Urothelium cell line (cell line): ENCODE measurements at places on chromosomes 4 and X.

- no peak for DNase-seq
These were observed 14.8 kb upstream of the SPON2 start for GRCh38 chr4:1187182-1187581.

DNA sequence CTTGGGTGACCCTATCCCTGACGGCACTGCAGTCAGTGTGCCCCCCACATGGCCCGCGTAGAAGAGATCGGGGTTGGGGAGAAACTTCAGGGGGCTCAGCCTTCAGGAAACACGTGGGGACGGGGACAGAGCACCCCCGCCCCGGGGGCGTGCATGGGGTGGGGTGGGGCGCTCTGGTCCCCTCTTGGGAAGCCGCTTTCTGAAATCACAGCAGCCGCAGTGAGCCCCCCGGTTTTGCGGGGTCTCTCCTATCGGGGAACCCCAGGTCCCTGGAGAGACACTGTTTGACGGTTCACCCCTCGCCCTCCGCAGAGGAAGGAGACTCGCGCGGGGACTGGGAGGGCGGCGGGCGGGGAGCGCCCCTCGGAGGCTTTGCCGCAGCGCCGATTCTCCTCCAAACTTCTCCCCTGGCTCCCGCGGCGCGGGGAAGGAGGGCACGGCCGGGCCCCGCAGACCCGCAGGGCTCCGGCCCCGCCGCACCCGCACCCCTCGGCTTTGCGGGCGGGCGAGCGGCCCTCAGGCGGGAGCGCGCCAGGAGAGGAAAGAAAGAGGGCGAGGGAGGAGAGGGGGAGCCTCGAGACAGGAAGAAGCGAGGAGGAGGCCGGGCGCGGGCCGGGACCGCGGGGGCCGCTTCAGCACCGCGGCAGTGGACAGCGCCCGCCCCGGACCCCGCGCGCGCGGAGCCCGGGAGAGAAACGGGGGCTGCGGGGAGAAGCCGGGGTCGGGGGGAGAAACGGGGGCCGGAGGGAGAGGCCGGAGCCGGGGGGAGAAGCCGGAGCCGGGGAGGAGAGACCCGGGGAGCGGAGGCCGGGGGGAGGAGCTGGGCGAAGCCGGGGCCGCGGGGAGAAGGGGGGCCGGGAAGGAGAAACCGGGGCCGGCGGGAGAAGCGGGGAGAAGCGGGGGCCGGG lies 612 bp downstream of the CPLX1 start:
- DNase-seq, result peak; percentile 54

DNA sequence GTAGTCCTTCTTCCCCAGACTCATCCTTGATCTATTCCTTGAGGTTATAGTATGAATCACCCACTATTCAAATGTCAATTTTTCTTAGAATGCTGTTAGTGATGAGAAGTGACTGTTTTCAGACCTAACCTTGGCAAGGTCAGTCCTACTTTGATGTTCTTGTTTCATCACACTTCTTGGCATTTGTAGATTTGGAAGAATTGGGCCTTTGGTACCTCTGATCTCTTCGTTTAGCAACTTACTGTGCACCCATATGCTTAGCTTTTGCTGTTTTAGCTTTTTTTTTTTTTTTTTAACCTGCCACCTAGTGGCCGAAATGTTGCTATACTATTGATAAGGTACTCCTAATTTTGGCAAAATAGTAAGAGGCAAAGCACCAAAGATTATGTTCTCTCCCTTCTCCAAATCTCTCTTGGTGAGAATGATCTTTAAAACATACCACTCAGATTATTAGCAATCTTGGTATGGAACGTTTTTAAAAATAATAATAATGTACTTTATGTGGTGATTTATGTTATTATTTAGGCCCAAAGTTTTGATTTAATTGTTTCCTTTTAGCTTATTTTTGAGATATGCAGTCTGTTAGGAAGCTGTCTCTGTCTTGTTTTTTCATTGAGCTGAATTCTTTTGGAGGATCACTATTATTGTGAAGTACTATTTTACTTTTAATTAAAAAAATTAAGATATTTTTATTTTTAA lies 16.6 kb downstream of the DCK start:
- DNase-seq, result peak; percentile 48

GRCh38 chrX:123736333-123736921 lies 3.6 kb upstream of the THOC2 start:
- DNase-seq, result no peak

GRCh38 chr4:18113710-18114331 lies 92.3 kb upstream of the LCORL start:
- no peak for DNase-seq

DNA sequence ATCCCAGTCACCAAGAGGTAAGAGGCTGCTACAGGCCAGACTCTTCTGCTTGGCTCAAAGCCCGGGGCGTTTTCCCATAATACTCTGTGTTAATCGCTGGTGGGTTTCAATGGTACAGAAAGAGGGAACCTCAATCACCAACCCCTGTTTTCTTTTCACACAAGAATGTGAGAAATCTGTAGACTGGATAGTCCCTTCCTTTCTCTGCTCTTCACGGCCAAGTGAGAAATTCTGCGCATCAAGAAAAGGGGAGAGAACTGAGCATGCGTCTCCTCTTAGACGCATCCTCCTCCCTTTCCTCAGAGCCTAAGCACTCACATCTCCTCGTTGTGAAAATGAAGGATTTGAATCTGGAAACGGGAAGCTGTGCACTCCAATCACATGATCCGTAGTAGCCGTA lies 64.7 kb downstream of the CLNK start:
- DNase-seq, result no peak

DNA sequence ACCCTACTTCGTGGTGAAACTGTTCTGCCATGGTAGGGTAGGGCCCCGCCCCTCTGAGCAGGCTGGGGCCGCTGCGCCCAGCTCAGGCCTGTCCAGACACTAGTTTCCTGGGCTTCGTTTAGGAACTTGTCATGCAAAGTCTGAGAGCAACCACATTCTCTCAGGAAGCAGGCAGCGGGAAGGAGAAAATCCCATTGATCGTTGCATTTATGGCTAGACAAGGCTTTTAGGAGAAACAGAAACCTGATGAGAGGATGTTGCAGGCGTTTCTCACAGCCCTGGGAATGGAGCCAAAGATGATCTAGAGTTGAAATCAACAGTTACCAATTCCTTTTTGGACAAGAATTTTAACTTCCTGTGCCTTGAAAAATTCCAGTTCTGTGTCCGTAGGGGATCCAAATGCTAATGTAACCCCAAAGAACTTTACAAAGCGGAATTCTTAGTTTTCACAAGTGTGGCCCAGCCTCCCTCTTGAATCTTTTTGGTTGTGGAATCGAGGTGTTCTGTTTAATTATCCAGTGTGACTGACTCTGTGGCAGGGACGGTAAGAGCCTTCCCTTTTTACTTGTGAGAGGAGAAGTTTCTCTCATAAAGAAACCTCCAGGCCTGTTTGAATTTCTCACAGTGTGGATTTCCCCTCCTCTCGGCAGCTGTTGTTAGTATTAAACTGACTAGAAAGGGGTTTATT lies 4.5 kb upstream of the CXCL9 start:
- no peak for DNase-seq

DNA sequence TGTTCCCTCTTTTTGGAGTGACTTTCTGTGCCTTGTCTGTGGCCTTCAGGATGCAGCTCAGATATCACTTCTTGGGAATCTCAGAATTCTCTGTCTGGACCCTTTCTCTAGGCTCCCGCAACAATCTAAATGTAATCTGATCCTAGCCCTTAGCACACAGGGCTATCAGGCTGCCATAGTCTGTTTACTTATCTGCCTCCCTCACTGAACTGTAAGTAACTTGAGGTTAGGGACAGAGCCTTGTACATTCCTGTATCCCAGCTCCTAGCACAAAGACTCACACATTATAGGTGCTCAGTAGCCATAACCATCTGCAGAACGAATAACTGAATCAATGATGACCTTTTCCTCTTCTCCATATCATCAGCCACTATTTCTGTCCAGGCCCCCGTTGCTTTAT lies 69.5 kb downstream of the RTL9 start:
- no peak for DNase-seq

- peak; percentile 83 for DNase-seq
These were observed 116.0 kb downstream of the SOWAHB start for GRCh38 chr4:76781698-76782595.

DNA sequence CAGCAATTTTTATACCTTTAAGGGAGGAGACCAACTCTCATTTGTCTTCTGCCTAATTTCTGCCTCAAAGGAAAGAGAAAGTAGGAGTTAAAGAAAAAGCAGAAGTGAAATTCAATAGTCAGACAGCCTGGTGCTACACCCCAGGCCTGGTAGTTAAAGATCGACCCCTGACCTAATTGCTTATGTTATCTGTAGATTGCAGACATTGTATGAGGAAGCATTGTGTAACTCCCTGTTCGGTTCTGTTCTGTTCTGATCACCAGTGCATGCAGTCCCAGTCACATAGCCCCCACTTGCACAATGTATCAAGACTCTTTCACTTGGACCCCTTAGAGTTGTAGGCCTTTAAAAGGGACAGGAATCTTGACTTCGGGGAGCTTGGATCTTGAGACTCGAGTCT lies 335.9 kb upstream of the AR start:
- no peak for DNase-seq

DNA sequence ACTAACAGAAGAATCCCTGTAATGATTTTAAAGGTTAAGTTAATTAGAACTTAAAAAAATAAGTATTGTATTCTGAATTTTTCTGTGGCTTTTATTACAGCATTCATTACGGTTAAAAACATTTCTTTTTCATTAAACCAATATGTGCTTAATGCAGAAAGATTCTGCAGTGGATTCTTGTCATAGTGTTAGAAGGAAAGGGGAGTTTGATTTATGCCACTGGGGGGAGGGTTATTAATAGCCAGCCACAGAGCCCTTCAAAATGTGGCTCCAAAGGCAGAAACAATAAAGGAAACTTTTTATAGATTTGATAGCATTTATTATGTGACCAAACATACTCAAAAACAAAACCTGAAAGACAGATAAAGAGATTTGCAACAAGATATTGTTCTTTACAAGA lies 9.1 kb downstream of the SMAD1 start:
- DNase-seq, result no peak

GRCh38 chrX:120251471-120252011 lies 929 bp downstream of the ZBTB33 start:
- DNase-seq, result peak; percentile 4

DNA sequence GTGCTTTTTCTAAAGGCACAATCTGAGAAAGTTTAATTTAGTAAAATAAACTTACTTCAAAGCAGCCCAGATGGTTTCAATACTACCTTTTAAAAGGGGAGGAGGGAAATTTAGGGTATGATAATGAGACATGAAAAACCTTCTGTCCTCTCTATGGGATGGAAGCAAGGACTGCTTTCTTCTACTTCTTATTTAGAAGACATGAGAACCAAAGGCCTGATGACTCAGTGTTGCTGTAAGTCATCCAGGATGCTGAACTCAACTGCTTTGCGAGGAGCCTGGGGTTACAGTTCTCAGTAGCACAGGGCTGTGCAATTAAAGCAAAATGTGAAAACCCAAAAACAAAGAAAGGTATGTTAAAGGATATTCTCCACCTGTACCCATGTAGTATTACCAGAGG lies 140.8 kb upstream of the EDNRA start:
- DNase-seq, result peak; percentile 48

DNA sequence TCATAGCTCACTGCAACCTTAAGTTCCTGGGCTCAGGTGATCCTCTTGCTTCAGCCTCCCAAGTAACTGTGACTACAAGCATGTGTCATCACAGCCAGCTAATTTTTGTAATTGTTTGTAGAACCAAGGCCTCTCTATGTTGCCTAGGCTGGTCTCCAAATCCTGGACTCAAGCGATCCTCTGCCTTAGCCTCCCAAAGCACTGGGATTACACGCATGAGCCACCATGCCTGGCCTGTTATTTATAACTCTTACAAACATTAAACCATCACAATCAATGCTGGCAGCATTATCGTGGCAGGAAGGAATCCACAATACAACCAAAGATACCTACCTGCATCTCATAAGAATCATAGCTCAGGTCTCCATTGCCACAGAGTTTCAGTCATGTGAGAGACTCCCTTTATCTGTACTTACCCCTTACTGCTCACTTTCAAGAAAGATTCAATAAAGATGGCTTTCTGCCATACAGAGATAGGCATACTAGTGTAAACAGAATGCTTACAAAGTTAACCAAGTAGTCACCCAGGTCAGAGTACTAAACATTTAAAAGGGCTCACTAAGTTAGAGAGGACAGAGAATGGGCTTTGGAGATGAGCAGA lies 48.5 kb downstream of the SMIM31 start:
- no peak for DNase-seq

DNA sequence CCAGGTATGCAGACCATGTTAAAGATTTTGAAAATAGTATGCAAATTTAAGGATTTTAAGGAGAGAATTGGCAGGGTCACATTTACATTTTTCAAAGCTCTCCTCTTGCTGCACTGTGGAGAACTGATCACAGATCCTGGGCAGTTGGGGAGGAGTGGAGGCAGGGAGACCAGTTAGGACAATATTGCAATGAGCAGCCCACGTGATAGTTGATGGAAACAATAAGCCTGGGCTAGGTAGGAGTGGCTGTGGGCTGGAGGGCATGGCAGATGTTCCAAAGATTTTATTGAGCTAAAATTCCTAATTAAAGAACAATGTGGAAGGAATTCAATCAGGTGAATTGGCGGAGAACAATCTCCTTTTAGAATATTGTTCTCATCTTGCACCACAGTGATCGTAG lies 50.6 kb downstream of the ENPEP start:
- DNase-seq, result no peak

DNA sequence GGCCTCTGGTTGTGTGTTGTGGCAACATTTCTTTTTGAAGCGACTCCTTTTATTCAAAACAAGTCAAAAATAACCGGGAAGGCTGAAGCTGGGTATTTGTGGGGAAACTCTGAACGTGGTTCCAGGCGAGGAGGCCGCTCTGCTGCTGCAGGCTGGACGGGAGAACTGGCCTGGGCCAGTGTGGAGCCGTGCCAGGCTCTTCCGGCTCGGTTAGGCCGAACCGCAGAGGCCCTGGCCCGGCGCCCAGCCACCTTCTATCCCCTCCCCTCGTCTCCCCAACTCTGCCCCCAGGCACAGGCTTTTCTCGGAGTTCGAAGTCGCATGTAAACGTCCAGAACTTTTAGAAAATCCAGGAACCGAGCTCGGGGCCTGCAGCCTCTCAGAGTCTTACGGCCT lies 2.4 kb upstream of the BCOR start:
- no peak for DNase-seq

GRCh38 chr4:168480931-168481611 lies 779 bp upstream of the DDX60L start:
- DNase-seq, result peak; percentile 62

- DNase-seq, result peak; percentile 33
These were observed 119.2 kb downstream of the IRF2 start for GRCh38 chr4:184355111-184355604.

GRCh38 chr4:26272654-26273615 lies 47.9 kb upstream of the RBPJ start:
- no peak for DNase-seq

DNA sequence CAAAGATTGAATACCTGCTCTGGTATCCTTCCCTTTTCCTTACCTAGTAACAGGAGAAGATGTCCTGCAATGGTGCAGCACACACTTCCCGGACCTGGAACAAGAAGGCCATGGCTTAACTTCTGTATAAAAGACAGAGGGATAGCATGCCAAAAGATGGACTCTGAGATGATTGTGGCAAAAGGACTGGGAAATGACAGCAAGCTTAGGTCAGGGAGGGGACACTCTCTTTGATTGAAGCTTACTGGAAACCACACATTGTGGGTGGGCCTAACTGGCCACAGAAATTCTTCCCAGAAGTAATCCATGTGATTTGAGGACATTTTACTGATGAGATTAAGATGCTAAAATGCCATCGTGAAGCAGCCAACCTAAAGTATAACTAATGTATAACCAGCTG lies 71.0 kb upstream of the OTUD4 start:
- DNase-seq, result no peak
